Stimulated activated CD4-positive, alpha-beta T cell treated with anti-CD3 and anti-CD28 coated beads, Interleukin-12 subunit alpha, Interleukin-12 subunit beta, amount 100 ng/mL, for 4 hours (primary cell): ENCODE measurements at places on chromosomes 2 and 18.

DNA sequence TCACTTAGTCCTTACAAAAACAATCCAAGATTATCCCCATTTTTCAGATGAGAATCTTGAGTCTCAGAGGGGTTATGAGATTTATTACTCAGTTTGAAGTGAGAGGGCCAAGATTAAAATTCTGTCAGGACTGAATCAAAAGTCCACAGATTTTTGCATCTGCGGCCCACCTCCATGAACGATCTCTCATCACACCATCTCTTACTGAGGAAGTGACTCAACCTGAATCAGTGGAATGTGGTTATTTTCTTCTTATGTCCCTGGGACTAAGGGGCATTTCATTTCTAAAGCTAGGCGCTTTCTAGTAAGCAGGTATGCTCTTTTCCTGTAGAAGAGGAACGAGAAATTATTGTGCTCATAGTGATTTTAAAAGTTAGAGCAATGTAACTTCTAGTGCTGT lies 360.3 kb upstream of the SPHKAP start:
- DNase-seq, result no peak

GRCh38 chr2:42171396-42171980 lies 2.3 kb downstream of the EML4 start:
- no peak for DNase-seq

GRCh38 chr2:72973566-72974435 lies 56.5 kb downstream of the EMX1 start:
- DNase-seq, result peak; percentile 14

DNA sequence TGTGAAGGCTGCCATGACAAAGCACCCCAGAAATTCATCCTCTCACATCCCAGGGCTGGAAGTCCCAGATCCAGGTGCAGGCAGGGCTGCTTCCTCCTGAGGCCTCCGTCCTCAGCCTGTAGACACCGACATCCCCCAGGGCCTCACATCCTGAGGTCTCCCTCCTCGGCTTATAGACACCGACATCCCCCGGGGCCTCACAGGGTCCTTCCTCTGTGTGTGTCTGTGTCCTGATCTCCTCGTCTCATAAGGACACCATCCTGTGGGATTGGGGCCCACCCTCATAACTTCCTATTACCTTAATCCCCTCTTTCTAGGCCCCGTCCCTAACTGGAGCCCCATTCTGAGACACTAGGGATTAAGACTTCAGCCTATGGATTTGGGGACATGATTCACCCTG lies 92.0 kb upstream of the SNTG2 start:
- DNase-seq, result no peak

DNA sequence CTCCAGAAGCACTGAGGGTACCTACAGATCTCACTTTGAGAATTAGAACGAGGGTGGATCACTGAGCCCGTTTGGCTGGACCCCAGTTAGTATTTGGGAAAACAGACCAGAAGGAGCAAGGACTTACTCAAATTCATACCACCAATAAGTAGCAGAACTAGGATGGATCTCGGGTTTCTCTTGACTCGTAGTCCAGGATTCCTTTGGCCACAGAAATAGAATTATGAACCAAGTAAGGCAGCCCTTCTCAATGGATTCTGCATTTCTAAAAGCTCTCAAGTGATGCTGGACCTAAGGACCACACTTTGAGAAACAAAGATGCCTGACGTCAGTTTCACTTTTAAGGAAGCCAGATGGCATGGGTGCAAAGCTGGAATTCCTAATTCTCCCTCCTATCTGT lies 153.0 kb downstream of the KLHL29 start:
- DNase-seq, result no peak

DNA sequence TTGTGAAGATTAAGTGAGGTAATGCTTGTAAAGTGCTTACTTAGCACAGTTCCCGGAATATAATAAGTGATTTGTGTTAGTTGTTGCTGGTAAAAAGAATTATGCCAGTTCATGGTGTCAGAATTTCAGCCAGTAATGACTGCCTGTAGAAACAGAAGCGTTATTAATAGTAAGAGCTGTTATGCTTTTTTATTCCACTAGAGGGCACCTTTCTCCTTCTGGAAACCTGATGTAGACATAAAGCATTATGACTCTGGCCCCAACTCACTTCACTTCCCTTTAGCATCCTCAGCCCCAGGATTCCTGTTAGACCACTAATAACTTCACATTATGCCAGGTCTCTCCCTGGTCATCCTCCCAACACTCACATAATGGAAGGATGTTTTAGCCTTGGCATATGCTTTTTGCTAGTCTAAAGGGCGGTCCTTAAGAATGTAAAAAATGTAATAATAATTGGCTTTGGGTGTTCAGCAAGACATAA lies 34.9 kb downstream of the C18orf54 start:
- DNase-seq, result no peak

GRCh38 chr18:39188278-39188677 lies 1622.7 kb upstream of the CELF4 start:
- no peak for DNase-seq

DNA sequence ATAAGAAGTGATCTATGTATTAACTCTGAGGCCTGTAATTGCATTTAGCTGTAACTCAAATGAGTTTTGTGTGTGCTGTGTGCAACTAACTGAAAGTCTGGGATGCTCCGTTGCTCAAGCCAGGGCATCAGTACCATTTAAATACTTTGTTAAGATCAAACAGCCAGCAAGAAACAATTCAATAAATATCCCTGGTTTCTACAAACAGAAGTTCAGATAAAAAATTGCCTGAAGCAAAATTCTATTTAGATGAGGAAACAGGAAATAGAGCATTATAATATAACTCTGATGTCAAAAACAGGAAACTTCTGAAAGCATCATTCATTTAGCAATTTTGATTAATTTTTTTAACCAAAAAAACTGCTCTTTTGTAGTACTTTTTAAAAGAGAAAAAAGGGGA lies 18.9 kb upstream of the SLC38A11 start:
- no peak for DNase-seq

- no peak for DNase-seq
Observed at GRCh38 chr18:46211816-46212215, 107.6 kb downstream of the HAUS1 start.

- DNase-seq, result no peak
Observed at GRCh38 chr2:166148500-166149400, 20.9 kb upstream of the SCN1A start.

DNA sequence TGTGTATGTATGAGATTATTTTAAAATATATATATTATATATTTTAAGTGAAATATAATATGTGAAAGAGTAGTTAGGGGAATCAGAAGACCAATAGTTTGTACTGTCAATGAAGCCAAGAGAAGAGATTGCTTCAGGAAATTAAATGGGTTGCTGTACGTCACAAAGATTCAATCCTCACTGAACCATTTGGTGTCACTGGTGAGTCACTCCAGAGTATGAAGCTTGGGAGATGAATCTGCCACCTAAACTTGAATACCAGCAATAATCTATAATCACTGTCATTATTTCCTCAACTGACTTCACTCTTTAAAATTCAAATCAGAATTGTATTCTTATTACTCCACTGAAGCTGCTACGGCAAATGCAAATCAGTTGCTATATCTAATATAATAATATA lies 41.9 kb upstream of the SCN9A start:
- DNase-seq, result no peak

DNA sequence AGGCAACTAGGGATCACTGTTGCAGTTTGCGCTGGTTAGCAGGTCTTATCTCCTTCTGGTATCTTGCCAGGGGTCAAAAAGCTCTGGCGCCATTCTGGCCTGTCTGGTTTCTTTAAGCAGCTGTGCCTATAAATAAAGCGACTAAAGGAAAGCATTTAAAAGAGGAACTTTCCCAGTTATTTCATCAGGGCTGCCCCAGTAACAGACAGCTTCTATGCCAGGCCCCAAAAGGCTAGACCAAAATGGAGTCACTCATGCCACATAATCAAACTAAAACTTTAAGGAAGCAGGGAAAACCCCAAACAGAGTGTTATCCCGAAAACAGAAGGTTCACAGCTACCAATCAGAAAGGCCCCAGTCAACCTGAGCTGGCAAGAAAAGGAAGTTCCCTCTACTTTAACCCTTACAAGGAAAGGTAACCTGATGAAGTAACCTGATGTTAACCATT lies 41.2 kb upstream of the HNRNPA3 start:
- DNase-seq, result no peak

- no peak for DNase-seq
Observed at GRCh38 chr2:232299084-232299483, 79.5 kb upstream of the ALPP start.

DNA sequence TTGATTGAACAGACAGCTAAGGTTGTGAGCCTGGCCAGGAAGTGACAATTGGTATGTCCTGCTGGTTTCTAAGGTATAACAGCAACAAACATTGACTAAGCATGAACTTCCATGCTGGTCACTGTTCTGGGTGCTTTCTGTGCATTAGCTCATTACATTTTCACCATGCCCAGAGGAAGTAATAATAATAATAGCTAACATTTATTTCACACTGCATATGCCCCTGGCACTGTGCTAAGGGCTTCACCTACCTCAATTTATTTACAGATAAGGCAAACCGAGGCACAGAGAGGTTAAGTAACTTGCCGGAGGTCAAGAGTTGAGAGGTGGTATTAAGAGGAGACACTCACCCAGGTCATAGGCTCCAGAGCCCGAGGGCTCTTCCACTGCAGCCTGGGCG lies 113.6 kb downstream of the PDCL3 start:
- DNase-seq, result no peak

- DNase-seq, result no peak
Observed at GRCh38 chr18:34220081-34220815, 4.5 kb downstream of the NOL4 start.

GRCh38 chr2:112701052-112701451 lies 19.8 kb upstream of the NT5DC4 start:
- DNase-seq, result no peak

GRCh38 chr2:225612636-225613035 lies 213.1 kb downstream of the NYAP2 start:
- DNase-seq, result no peak

DNA sequence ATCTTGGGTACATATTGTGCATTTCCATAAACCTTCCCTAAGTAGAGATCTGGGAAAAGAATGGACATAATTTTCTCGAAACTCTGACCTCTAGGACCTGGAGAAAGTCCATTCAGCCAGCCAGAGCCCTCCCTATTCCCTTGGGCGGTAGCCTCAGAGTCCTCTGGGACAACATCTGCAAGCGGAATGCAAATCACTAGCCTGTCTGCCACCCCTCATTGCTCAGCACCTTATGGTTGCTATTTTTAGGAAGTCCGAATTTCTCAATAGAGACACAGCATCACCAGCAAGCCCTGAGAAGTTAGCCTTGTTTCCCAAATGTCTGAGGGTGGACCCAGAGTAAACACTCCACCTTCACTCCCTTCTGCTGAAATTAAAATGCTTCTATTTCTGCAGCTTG lies 17.6 kb upstream of the CD28 start:
- DNase-seq, result no peak

DNA sequence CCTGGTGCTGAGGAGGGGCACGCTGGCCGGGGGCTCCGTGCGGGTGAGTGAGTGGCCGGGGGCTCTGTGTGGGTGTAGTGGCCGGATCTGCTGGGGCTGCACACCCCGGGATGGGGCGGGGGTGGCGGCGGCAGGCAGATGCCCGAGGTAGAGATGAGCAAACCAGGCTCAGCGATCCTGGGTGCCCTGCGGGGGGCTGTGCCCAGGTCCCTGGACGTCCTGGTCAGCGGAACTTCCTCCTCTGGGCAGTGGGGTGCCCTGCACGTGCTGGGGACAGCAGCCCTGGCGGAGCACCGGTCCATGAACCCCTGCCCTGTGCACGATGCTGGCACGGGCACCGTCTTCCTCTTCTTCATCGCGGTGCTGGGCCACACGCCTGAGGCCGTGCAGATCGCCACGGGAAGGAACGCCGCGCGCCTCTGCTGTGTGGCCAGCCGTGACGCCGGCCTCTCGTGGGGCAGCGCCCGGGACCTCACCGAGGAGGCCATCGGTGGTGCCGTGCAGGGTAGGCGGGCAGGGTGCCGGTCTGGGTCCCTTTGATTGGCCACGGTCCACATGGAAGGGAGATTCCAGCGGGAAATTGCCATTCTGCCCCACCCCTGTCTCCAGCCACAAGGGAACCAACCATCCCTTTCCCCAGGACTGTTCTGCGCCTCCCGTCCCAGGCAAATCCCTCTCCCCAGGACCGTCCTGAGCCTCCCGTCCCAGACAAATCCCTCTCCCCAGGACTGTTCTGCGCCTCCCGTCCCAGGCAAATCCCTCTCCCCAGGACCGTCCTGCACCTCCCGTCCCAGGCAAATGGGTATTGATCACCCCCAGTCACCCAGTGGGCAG lies 5.9 kb downstream of the NEU4 start:
- no peak for DNase-seq

DNA sequence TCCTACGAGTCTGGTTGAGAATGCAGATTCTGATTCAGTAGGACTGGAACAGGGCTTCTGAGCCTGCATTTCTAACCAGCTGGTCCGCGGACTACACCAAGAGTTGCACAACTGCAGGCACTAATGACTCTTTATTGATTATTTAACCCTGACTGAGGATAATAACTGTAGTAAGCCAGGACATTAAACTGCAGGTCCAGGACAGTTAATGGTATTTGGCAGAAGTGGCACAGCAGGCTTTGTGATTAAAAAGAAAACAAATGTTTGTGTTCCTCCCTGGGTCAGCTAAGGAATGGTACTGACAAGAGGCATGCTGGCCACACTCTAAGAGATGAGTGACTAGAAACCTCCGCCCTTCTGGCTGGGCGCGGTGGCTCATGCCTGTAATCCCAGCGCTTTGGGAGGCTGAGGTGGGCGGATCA lies 59.4 kb downstream of the ALPK2 start:
- DNase-seq, result no peak

- DNase-seq, result no peak
Observed at GRCh38 chr2:85018049-85018447, 47.1 kb downstream of the KCMF1 start.

DNA sequence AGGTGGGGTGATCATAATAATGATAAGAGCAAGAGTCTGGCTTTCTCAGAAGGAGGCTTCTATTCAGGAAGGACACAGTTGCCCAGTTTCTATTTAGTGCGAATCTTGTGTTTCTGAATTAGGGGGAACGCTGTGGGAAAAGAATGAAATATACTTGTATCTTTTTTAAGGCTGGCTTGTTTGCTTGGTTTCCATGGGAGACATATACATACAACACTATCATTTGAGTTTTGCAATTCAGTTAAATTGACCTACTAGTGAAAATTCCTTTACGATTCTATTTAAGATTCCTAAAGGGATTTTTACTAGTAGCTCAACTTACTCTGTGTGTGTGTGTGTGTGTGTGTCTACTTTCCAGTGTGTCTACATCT lies 24.7 kb upstream of the ANKRD62 start:
- no peak for DNase-seq

DNA sequence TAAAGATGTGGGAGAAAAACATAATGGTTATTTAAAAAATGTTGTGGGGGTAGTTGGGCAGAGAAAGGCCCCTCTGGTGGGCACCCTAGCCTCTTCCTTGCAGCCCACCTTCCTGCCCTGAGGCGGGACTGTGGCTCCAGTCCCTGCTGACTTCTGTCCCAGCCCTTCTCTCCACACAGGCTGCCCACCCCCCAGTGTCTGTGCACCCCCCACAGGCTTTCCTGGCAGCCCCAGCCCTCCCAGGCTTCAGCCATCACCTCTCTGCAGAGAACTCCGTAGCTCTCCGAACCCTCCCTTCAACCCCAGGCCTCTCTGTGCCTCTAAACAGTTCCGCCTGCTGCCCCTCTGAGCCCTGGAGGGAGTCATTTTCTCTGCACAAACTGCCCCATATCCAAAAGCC lies 75.4 kb downstream of the DYSF start:
- DNase-seq, result no peak
